ENCODE measurements at places on chromosomes 5 and 9. TPM values are rescaled to one million over a fixed set of nuclear protein-coding genes. Genes with fewer than 3 reads are reported as not detected.

DNA sequence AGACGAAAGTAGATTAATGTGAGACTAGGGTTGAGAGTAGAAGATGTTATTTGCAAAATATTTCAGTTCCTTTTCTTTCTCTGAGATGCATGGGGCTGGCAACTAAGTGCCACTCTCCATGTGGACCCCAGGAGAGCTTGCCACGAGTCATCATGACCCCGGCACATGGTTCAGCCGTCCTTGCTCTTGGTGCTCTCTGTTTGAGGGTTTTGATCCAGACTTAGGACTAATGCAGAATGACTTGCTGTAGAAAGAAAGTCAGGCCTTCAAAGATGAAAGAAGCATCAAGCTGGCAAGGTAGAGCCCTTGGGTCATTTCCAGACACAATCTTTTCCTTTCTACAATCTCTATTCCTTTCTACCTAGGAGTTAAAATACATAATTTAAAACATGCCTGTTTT is 84.7 kb downstream of the RASGRF2 start:
- no peak for DNase-seq

GRCh38 chr5:136309376-136309775 is 56.0 kb downstream of the TRPC7 start:
- no peak for DNase-seq

GRCh38 chr5:118923295-118924005 is 64.9 kb downstream of the DTWD2 start:
- no peak for DNase-seq

GRCh38 chr5:83312663-83313062 is 158.9 kb upstream of the VCAN start:
- DNase-seq, result no peak

The CDH12 gene
- total RNA-seq, result not detected

- DNase-seq, result no peak
These were observed 482 bp downstream of the CD14 start for GRCh38 chr5:140632366-140633020.

DNA sequence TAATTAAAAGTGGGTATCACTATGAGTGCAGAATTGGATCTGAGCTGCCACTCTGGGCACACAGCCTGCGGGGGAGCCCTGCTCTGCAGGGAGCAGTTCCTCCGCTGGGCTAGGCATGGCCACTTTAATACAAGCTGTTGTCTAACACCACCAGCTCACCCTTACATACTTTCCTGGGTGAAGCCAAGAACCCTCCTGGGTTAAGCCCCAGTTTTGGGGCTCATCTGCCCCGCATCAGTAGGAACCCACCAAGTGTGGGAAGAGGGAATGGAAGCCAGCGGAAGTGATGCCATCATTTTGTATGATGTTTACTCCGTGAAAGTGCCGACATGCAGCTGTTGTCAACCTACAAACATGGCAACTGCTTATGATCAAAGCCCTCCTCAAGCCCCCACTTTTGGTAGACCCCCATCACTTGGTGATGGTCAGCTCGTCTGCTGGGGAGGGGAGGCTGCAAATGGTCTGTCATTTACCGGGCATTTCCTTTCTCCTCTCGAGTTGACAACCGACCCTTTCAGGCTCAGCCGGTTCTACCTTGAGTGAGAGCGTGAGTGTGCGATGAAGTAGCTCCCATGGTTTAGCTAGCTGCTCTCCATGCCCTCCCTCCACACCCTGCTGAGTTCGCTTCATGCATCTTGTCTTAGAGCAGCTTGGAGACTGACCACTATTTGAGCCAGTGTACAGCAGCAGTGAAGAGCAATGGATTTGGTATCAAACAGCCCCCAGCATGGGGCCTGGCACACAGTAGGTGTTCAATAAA is 95.3 kb upstream of the IER5L start:
- no peak for DNase-seq
